HT-29 (cell line): ENCODE measurements at places on chromosomes 5 and 9. TPM values are rescaled to one million over a fixed set of nuclear protein-coding genes. Genes with fewer than 3 reads are reported as not detected.

GRCh38 chr5:94690778-94691177 lies 72.3 kb downstream of the SLF1 start:
- no peak for DNase-seq

PCDHGB3 gene
- total RNA-seq = 0.41 and 0.47 TPM in 2 replicates

DNA sequence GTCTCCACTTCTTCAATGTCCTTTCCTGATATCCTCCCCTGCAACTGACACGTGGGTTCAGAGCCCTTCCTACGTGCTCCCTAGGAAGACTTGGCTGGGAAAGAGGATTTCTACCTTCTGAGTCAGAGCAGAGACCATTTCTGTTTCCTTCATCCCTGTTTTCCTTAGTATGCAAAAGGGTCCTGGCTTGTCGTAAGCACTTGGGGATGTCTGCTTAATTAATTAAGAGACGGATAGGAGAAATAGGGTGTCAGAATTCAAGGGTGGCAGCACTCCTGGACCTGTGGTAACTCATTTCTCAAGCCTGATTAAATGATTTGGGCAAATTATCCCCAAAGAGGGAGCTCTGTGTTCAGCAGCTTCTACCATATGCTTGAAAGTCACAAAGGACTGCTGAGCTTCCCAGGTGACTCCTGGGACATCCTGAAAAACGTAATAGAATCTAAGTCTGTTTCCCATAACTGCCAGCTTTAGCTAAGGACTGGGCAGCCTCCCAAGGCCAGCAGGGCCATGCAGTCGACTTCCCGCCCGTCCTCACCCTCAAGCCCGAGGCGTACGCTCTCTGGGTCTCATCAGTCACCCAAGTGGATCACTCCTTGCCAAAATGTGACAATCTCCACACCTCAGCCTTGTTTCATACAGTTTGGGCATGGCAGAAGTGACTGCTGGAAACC lies 20.5 kb downstream of the ABCA1 start:
- DNase-seq = no peak

- no peak for DNase-seq
These were observed 15.2 kb downstream of the EXD3 start for GRCh38 chr9:137407590-137408300.

- DNase-seq = peak; percentile 38
These were observed 335 bp downstream of the GALNT12 start for GRCh38 chr9:98807814-98808195.

- DNase-seq = no peak
These were observed 178.8 kb upstream of the IL12B start for GRCh38 chr5:159509002-159509660.

GABBR2 gene
- not detected in 2 replicates for total RNA-seq

GRCh38 chr9:35908504-35909125 lies 675 bp upstream of the SPAAR start:
- DNase-seq = no peak

CXCL14 gene
- not detected in 2 replicates for total RNA-seq

DNA sequence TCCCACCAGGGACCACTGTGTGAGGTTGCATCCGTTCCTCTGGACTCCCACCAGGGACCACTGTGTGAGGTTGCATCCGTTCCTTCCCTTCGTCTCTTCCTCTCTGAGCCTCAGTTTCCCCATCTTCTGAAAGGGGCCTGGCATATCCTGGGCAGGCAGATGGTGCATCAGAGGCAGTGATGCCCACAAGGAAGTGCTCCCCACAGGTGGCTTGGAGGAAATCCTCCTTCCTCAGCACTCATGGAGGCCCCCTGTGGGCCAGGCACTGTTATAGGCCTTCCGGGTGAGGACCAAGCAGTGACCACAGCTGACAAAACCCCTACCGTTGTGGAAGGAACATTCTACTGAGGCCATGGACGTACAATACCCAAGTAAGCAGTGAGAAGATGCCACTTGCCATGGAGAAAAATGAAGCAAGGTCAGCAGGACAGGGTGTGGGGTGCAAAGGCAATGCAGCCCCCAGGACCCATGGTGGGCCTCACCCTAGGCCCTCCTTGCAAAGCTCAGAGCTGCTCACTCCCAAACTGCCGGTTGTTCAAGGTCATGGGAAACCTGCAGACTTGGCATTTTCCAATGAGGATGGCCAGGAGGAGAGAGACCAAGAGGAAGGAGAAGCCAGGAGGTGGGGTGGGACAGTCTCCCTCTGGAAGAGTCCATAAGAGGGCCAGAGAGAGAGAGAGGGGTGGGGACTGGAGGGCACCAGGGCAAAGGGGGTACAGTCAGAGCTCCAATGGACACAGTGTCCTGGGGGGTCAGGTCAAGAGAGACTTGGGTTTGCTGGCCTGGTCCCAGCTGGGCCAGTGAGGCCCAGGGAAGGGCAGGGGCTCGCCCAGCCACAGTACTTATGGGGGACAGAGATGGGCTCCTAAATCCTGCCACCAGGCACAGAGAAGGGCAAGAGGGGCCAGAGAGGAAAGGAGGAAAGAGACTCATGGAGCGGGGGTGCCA lies 51.1 kb downstream of the C9orf50 start:
- peak; percentile 76 for DNase-seq

PCDHA1 gene
- total RNA-seq = not detected in 2 replicates

- DNase-seq = no peak
These were observed 342.5 kb upstream of the MPDZ start for GRCh38 chr9:13621872-13622564.

GRCh38 chr5:18323891-18324290 lies 689.6 kb downstream of the TAF11L14 start:
- no peak for DNase-seq

SOHLH1 gene
- total RNA-seq = not detected in 2 replicates

UBAC1 gene
- 53.0 and 60.4 TPM in 2 replicates for total RNA-seq

BAAT gene
- total RNA-seq = 0.28 and 0.57 TPM in 2 replicates

GRCh38 chr5:24225051-24225450 lies 419.7 kb downstream of the CDH10 start:
- DNase-seq = no peak

DNAJC21 gene
- 19.6 and 20.1 TPM in 2 replicates for total RNA-seq

DNA sequence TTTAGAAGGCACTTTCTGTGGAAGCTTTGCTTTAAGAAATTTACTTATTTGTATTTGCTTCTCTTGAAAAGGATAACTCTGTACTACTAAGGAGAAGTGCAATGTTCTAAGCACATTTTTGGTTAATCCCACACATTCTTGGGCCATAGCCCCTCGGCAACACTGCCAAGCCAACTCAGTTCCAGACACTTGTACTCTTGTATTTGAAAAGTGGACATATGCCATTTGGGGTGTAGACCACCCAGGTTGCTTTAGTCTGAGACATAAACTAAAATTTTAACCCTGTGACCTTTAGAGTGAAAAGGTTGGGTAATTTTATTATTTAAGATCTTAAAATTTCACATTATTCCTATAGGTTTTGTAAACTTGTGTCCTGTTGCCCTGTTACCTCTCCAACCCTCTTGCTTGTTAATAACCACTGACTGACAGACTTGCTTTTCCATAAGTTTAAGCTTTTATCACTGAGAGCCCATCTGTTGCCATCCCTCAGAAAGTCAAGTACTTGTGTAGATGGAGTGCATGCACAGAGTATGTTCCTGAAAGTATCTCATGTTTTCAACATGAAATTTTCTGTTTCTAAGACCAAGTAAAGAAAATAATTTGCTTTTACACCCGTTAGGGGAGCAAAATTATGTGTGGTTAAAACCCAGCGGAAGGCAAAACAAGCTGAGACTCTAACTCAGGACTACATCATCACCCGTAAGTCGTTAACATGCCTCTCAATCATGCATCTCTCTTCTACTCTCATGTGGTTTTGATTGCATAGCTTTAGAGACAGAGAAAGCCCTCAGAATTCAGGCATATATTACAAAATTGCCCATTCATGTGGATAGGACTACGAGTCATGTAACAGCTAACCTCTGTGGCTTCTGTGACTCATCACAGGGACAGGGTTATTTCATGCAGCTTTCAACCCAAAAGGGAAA lies 117.3 kb downstream of the GDNF start:
- DNase-seq = no peak

DNA sequence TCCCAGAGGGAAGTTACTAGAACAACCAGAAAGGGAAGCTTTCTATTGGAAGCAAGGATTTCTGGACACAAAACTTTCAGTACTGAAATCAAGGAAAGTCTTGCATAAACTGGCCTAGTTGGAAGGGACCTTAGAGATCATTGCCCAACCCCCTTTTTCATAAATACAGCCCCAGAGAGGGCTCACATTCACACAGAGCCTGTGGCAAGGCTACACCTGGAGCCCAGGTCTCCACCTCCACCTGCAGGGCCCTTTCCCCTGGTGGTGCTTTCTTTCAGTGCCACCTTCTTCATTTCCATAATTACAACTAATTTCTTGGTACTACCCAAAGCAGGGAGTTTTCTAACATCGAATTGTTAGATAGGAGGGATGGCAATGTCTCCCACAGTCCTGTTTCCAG lies 85.7 kb downstream of the ADRB2 start:
- DNase-seq = peak; percentile 50

GRCh38 chr5:11182441-11183080 lies 421.5 kb upstream of the DAP start:
- peak; percentile 65 for DNase-seq

GRCh38 chr9:133349965-133350616 lies 2.1 kb downstream of the RPL7A start:
- DNase-seq = no peak

DNA sequence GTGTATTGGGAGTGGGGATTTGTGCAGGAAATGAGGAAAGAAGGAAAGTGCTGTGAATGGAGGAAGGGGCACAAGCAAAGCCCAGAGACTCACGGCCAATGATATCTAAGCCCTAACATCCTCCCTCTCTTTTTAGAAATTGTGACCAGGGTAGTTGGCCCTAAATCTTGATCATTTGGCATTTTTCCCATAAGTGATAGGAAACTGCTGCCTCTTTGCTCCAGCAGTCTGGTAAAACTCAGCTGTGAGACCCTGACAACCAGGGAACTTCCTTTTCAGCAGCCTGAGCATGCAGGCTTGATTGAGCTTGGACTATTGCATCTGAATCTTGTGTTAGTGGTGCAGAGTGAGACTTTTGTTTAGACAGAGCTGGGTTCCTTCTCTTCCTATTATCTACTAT lies 9.6 kb upstream of the ADRB2 start:
- DNase-seq = no peak

CDO1 gene
- total RNA-seq = not detected in 2 replicates

GRCh38 chr9:130630071-130630450 lies 34.3 kb upstream of the PRDM12 start:
- no peak for DNase-seq

DNA sequence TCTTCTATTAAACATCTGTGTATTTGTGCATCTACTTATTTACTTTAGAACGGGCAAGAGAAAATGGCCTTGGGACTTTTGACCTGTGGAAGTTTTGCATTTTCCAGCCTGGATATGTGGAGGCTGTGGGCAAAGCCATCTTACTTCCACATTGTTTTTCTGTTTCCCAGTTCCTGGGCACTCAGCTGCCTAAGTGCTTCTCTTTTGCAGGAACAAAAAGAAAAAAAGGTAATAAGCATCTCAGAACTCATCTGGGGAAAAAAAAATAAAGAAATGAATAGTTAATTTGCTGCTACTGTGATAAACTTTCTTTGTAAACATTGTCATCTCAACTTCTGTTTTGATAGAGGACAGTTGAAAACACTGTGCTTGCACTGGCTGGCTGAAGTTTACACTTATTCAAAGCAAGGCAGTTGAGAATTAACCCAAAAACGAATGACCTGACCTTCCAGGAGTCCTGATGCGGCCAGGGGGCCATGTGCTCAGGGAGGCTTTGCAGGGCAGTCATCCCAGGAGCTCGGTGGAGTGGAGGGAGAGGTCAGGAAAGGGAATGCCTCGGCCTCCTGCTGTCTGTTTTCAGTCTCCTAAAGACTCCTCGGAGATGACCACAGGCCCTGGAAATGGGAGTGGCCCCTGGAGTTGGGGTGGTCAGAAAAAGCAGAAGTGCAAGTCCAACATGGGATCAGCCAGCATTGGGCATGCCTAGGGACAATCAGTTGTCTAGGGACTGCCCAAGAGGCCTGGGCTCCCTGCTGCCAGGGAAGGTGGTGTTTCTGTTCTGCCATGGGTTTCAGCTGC lies 75.5 kb downstream of the RAI14 start:
- no peak for DNase-seq

PLPPR1 gene
- 0.15 TPM in 1 of 2 replicates, not detected in the other for total RNA-seq

- peak; percentile 28 for DNase-seq
These were observed 95.8 kb downstream of the ANKRD18B start for GRCh38 chr9:33619666-33620404.

DNA sequence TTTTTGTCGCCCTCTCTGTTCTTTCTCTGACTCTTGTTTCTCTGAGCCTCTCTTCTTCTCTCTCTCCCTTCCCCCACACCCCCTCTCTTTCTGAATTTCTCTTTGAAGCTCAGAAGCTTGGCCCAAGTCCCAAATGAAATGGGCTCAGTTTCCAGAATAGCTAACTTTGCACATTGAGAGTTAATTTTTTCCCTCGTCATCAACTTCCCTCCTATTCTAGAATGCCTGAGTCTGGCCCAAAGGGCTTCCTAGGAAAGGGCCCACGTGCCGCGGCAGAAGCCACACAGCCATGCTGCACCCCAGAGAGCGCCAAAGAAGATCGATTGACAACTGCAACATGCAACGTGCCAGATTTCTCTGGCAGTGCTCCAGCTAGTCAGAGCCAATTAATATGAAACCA lies 588.8 kb upstream of the KLF4 start:
- DNase-seq = no peak

DNA sequence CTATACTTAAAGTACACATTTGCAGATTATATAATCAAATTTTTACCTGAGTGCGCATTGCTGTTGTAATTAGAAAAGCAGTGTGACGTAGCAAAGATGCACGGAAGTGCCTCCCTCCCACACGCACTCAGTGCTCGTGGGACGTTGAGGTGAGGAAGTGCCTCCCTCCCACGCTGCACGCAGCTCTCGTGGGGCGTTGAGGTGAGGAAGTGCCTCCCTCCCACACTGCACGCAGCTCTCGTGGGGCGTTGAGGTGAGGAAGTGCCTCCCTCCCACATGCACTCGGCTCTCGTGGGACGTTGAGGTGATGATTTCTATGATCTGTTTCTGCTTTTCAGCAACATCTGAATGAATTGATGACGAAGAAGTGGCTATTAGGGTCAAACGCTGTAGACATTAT lies 21.0 kb downstream of the EXOC3 start:
- no peak for DNase-seq

DNA sequence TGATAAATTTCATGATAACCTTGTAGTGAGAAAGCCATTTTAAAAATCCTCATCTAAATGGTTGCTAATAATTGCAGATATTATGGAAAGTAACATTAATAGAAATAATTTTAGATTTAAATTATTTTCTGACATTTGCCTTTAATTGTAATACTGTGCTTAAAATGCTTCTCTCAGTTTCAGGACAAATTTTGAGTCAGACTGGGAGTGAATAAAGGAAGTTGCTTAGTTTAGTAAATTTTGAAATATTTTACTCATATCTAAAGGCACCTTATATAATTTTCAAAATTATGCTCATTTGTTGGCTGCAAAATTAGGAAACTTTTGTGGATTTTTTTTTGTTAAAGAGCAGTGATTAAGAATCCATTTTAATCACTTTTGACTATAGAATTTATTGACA lies 93.8 kb downstream of the CSNK1G3 start:
- DNase-seq = no peak

- DNase-seq = no peak
These were observed 15.3 kb downstream of the GPR107 start for GRCh38 chr9:130069048-130069447.

- no peak for DNase-seq
These were observed 239.6 kb downstream of the FANCC start for GRCh38 chr9:95077766-95078370.

QRFP gene
- total RNA-seq = not detected in 2 replicates

- no peak for DNase-seq
These were observed 1110.1 kb upstream of the CDH10 start for GRCh38 chr5:25754895-25755294.
